ENCODE measurements at places on chromosomes 12 and 14.

DNA sequence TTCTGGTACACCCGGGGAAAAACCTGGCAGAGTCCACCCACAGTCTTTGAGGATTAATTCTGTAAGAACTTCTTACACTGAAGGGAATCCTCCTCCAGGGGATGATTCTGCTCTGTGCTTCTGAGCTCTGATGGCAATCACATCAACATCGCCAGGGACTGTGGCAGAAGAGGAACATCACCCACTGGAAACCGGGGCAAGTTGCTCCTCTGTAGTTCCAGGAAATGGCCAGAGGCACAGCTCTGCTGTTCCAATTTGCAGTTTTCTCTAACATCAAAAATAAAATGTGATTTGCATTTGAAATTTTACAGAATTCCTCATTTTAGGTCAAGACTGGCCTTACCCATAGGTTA is 207.6 kb downstream of the DAD1 start:
- no peak for DNase-seq

DNA sequence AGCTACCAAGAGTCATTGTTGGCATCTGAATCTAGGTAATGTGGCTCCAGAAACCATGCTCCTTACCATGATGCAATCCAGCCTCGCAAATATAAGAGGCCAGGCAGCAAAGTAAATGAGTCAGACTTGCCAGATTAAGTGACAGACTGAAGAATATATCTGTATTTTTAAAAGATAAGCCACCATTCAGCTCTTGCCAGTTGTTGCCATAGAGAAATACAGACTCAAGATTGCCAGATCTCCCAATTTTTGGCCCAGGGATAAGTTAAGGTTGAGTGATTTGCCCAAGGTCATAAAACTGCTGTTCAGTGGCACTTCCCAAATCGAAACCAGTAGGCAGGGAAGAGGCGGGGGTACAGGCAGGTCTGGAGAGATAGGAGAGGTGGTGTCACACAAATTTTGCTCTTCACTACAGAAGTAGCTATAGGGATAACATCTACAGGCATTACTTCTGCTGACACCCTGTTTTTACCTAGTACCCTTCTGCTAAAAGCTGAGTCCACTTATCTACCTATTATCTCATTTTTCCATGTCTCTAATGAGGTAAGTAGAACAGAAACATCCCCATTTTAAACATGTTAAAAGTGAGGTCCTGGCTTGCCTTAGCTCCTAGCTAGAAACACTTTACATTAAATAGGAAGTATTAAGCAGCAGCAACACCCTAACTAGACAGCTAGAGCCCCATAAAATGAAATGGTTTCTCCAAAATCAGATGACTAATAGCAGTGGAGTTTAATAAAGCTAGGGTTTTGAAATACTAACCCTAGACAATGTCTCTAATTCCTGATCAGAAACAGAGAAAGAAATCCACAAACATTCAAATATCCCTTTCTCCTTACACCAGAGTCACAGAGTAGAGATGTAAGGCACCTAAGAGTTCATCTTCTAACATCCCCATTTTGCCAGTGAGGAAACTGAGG is 19.5 kb downstream of the DCAF5 start:
- no peak for DNase-seq

DNA sequence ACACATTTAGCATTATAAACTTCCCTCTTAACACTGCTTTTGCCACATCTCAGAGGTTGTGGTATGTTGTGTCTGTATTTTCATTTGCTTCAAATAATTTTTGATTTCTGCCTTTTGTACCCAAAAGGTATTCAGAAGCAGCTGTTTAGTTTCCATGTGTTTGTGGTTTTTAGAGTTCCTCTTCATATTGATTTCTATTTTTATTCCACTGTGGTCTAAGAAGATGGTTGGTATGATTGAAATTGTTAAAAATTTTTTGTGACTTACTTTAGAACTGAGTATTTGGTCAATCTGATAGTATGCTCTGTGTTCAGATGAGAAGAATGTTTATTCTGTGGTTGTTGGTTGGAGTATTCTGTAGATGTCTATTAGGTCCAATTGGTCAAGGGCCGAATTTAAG is 76.4 kb downstream of the IFNG-AS1 start:
- DNase-seq, result no peak

- DNase-seq, result no peak
Measured at GRCh38 chr12:41264281-41264680, 76.2 kb downstream of the PDZRN4 start.

GRCh38 chr12:31832740-31833729 is 104.2 kb upstream of the AMN1 start:
- DNase-seq, result no peak

GRCh38 chr12:84554199-84554723 is 358.3 kb downstream of the SLC6A15 start:
- no peak for DNase-seq

GRCh38 chr12:42854826-42855225 is 265.3 kb upstream of the PRICKLE1 start:
- no peak for DNase-seq

All from stimulated activated naive CD4-positive, alpha-beta T cell treated with Interleukin-2 at 50 U/mL for 16 hours (primary cell).